ENCODE measurements at places on chromosomes 12 and 14. TPM values are rescaled to one million over a fixed set of nuclear protein-coding genes. Genes with fewer than 3 reads are reported as not detected.
A peak's percentile ranks its signal among the peaks of the same experiment; 100 is the strongest.

DNA sequence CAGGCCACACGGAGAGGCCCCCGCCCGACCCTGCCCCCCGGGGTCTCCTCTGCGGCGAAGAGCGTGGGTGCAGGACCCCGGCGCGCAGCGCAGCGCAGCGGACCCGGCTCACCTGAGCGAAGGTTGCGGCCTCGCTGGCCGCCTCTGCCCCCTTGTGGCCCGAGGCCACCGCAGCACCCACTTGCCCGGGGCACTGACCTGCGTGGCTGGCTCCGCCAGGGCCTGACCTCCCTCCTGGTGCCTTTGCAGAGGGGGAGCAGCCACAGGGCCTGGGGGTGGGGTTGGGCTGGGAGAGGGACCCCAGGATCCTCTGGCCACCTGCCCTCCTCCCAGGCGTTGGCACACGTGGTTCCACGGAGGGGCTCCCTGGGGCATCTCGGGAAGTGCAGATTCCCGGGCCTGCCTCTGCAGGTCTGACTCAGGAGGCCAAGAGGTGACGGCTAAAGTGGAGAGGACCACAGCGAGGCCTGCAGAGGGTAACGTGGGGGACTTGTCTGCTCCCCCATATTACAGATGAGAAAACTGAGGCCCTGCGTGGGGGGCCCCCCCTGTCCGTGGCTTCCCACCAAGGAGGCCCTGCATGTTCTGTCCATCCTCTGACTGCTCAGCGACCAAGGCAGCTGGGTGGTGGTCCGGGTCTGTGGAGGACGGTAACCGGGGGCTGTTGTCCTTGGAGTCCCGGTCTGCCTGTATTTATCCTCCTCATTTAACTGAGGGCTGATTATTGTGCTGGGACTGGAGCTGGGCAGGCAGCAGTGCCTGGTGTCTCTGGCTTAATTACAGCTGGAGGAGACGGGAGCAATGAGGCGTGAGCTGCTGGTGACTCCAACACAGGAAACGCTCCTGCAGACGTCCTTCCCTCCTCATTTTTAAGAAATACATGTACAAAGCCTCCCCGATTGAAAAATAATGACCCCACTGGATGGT is 67.9 kb upstream of the BEGAIN start:
- DNase-seq, result peak; percentile 64

GRCh38 chr12:76455582-76456345 is 103.8 kb downstream of the OSBPL8 start:
- peak; percentile 40 for DNase-seq

GRCh38 chr12:62731055-62731820 is 203.7 kb downstream of the PPM1H start:
- DNase-seq, result no peak

- no peak for DNase-seq
Measured at GRCh38 chr14:68741839-68742470, 50.9 kb downstream of the ZFP36L1 start.

The PKP2 gene
- 0.12 TPM for total RNA-seq

Data from activated T-cell treated with anti-CD3 and anti-CD28 coated beads, Interleukin-2, amount 50 U/mL, for 72 hours (primary cell).